ENCODE measurements at places on chromosomes 6 and 20.

DNA sequence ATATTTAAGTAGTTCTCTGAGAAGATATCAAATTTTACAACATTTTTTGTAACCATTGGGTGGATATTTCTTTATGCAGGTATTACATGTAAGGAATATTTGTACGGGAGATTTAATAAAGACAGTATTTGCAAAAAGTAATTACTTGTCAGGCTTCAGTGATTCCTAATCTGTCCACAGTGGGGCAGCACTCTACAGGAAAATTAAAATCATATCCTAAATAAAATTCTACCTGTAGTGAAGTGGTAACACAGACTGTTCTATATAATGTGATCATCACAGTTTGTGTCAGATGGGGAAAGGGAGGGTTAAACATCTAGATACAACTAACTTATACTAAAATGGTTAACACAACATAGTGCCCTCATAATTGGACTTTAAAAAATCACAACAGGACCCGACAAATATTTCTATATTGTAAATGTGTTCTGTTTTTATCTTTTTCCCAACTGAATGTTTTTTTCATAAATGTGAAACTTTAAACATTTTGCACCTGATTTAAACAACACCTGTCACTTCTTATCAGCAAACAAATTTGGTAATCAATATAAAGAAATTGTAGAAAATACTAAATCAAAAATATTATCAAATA lies 145.6 kb upstream of the MANEA start:
- DNase-seq: peak; percentile 6

DNA sequence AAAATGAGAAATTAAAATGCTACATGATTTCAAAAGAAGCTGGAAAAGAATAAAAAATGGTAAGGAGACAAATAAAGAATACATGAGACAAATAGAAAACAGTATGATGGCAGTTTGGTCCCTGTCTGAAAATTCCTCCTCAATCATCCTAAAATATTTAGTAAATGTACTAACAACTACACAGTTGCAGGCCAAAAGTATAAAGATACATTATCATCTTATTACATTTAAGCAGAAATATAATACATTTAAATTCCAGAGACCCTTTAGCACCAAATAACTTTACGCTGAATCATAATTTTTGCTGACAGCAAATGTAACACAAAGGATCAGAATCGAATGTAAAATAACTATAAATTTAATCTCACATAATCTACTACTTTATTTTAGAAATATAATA lies 4.4 kb downstream of the HMGCLL1 start:
- no peak for DNase-seq

- DNase-seq: no peak
These were observed 33.7 kb upstream of the SIRPA start for GRCh38 chr20:1861347-1861976.

DNA sequence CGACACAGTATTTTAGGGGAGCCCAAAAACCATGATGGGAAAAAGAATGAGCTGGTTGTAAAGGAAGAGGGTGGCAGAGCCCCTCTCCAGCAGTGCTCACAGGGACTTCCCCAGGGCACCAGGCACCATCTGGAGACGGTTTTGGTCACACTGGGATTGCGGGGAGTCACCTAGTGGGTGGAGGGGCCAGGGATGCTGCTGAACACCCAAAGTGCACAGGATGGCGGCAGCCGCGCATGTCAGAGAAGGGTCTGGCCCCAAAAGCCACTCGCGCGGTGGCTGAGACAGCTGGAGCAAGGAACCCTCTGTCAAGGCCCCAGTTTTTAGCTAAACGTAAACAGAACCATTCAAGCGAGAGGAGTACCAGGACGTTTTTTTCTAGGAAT lies 10.8 kb downstream of the CTSZ start:
- no peak for DNase-seq

DNA sequence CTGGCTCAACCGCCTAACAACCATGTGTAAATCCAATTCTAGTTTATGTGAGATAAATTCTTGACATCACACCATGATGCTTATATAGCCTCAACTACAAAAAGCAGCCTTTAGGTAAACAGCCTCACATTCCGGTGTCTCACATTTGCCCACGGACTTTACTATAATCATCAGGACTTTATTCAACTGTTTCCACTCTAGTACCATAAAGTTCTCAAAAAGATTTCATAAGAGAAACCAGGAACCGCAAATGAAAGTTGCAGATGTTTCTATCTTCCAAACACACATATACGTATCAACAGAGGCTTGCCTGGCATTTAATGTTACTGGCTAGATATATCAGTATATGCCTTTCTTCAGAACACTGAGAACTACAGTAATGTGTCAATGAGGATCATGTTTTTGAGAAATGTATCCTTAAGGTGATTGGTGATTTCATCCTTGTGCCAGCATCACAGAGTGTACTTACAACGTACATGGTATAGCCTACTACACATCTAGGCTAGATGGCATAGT lies 80.0 kb downstream of the EPB41L2 start:
- DNase-seq: no peak

DNA sequence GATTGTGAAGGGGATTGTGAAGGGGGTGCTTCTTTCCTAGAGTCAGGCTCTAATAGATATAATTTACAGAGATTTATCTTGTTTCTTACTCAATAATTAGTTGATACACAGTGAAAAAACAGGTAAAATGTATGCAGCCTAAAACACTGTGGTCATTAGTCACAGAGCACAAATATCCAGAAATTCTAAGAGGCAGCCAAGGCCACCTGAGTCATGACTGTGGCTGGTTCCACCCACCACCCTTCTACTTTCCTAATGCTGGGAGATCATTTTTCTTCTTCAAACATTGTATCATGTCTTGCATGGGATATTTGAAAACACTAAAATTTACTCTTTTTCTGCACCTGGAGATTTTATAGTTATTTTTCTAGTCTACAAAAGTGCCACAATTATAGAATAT lies 181.6 kb downstream of the OTOR start:
- DNase-seq: no peak

DNA sequence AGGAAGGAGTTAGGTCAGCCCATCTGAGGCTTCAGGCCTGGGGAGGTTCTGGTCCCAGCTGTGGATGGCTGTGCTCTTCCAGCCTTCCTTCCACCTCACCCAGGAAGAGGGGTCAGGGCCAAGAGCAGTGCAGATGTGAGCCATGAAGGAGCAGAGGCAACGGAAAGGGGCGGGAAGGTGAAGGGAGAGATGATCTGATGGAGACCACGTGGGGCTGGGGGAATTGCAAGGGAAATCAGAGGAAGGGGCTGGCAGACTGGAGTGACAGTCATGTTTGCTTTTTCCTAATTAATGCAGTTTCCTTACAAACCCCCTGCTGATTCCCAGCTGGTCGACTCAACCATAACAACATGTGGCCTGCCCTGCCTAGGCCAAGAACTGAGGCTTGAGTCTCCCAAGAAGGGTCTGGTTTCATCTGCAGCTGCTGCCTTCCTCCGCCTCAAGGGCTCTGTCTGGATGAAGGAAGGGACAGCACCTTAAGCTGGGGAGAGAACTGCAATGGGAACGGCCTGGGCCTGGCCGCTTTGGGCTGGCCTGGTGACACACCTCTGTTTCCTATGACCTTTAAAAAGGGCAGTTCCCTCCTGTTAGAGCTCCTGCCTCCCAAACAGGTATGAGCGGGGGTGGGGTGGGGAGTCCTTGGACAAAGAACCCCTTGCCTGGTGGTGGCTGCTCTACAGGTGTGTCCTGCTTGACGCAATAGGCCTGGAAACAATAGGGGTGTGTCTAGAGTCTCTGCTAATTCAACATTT lies 7.8 kb upstream of the MRPS18A start:
- no peak for DNase-seq

DNA sequence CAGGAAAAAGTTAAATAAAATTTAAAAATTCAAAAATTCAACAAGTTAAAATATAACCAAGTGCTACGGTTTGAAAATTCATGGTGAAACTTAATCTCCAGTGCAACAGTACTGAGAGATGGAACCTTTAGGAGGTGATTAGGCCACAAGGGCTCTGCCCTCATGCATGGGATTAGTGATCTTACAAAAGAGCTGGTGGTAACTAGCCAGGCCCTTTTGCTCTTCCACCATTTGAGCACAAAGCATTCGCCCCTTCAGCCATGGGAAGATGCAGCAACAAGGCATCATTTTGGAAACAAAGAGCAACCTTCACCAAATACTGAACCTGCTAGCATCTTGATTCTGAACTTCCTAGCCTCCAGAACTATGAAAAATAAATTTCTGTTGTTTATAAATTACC lies 80.9 kb downstream of the RNGTT start:
- no peak for DNase-seq

DNA sequence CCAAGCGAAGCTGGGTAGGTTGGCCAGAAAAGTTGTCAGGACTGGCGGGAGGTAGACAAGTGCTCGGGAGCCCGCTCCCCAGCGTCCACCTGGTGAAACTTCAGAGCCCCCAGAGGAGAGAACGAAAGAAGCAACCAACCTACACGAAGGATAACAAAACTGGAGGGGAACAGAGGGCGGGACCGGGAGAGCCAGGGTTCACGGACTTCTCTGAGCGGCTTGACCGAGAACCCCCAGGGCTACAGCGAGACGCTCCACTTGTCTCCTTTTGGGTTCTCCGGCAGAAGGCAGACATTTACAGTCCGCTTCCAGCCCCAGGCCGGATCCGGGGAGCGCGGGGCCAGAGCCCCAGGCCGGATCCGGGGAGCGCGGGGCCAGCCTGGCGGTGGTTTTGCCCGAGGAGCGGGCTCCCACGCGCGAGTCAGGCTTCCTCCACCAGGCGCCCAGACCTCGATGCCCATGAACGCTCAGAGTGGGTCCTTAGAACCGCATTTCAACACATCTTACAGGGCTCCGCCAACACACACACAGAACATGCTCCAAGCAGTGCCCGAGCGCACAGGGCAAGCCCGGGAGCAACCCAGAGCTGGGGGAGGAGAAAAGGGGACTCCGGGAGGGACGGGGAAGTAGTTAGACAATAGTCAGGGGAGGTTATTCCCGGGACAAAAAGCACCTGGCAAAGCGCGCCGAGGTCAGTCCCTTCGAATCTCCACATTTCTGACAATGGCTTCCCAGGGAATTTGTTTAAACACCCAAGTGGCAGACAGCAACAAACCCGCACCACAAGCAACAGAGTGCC lies 1.1 kb downstream of the PTPRK start:
- no peak for DNase-seq

DNA sequence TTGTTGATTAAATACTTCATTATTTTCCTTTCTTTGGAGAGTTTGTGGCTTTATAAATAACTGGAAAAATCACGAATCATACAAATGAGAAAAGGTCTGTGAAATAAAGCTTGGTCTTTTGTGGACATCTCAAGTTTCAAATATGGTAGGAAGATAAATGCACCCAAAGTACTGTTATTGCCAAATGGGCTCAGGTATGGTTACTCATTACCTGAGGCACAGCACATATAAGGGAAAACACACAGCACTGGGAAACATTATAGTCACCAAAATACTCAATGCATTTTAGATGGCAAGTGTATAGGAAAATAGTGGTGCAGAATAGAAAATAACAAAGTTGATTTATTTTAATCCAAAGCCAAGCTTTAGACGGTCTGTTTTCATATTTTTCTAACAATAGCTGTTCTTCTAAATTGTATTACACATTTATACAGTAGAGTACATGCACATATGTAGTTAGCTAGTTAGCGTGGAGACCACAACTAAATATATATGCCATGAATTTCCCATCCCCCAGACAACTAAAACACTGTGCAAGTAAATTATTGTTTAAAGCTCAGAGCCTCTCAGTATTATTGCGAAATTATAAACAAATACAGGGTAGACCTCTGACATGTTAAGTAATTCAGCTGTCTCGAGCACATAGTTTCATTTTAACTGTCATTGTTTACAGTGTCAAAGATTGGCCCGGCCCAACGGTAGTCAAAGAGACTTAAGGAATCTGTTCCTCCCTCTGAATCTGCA lies 336.0 kb downstream of the SYNE1 start:
- DNase-seq: no peak

DNA sequence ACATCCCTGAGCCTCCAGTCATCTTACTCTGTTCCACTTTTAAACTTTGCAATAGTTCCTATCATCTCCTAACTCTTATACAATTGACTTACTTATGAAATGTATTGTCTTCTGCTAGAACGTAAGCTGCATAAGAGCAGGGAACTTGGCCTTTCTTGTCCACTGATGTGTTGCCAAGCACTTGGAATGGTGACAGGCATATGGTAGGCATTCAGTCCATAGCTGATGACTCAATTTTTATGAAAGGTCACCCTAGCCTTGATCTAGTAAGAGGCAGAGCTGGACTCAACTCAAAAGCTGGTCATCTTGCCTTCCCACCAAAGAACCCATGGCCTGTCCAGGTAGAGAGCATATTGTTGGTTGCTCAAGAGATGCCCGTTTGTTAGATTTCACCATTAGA lies 82.4 kb upstream of the FAM184A start:
- DNase-seq: no peak

- DNase-seq: no peak
These were observed 34.5 kb downstream of the ADTRP start for GRCh38 chr6:11744101-11744500.

GRCh38 chr6:84033523-84034451 lies at the start of gene MRAP2:
Gene MRAP2 (plus strand): TSS chr6:84033772. CDS start chr6:84055319, 21,547 bp downstream.
- no peak for DNase-seq

DNA sequence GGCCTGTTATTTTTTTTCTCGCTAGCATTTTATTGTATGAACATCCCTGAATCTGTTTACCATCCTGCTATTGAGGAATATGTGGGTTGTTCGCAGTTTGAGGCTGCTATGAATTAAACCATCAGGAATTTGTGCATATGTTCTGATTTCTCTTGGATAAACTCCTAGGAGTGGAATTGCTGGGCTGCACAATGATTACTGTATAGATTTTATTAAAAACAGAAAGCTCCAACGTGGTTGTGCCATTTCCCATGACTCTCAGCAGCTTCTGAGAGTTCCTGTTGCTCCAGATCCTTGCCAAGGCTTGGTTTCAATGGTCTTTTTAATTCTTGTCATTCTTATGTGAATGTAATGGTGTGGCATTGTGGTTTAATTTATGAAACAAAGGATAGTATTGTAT lies 75.1 kb downstream of the EDN3 start:
- DNase-seq: no peak

GRCh38 chr20:53220482-53221307 lies 248.5 kb downstream of the TSHZ2 start:
- DNase-seq: no peak

DNA sequence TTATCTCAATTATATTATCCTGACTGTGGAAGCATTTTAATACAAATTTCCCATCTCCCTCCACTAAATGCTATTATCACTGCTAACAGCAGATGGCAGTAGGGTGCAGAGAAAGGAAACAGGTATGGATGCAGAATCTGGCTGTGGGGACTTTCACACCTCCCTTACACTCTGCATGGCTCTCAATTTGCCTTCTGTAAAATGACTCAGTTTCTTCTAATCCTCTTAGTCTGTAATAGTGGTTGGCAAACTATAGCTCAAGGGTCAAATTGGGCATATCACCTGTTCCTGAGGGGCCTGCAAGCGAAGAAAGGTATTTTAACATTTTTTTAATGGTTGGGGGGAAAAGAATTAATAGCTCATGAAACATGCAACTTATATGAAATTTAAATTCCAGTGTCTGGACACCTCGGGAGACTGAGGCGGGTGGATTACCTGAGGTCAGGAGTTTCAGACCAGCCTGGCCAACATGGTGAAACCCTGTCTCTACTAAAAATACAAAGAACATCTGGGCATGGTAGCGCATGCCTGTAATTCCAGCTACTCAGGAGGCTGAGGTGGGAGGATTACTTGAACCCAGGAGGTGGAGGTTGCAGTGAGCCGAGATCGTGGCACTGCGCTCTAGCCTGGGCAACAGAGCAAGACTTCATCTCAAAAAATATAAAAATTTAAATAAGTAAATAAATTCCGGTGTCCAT lies 83.5 kb downstream of the ZMYND8 start:
- no peak for DNase-seq

Measured in NCI-H2081 treated with DMSO at 0.1 percent for 48 hours (cell line).